ENCODE measurements at places on chromosomes 5 and 9. TPM values are rescaled to one million over a fixed set of nuclear protein-coding genes. Genes with fewer than 3 reads are reported as not detected.
A peak's percentile ranks its signal among the peaks of the same experiment; 100 is the strongest.

Gene PAXX
- 137 TPM for total RNA-seq

Gene GABRG2
- not detected for total RNA-seq

Gene NPR3
- 2.6 TPM for total RNA-seq

DNA sequence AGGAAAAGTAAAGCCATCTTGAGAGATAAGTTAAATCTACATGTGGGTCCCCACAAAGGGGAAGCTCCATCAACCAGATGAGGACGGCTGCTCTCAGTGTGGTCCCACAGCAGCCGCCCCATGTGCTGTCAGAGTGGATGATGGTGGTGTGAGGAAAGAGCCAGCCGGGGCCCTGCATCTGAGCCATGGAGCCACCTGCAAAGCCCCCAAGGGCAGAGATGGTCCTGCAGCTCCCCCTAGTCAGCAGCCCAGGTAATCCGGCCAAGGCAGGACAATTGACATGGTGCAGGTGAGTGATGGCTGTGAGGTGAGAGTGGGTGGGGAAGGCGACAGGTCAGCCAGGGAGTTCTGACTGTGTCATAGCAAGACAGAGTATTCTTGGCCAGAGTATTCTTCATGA is 458.8 kb downstream of the ICE1 start:
- no peak for DNase-seq

DNA sequence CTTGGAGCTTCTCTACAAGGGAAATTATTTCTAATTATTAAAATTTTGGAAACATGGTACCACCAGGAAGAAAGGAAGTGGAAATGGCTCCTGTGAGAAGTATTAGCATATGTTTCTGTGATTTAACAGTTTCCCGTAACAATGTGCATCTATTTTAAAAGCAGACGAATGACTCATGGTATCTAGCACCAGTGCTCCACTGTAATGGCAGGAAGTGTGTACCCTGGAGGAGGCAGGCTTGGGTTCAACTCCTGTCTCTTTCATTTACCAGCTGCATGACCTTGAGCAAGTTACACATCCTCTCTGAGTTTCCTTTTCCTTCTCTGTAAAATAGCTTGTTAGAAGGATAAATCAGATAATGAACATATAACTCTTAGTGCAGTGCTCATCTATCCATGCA is 41.0 kb upstream of the ANGPTL2 start:
- DNase-seq: no peak

DNA sequence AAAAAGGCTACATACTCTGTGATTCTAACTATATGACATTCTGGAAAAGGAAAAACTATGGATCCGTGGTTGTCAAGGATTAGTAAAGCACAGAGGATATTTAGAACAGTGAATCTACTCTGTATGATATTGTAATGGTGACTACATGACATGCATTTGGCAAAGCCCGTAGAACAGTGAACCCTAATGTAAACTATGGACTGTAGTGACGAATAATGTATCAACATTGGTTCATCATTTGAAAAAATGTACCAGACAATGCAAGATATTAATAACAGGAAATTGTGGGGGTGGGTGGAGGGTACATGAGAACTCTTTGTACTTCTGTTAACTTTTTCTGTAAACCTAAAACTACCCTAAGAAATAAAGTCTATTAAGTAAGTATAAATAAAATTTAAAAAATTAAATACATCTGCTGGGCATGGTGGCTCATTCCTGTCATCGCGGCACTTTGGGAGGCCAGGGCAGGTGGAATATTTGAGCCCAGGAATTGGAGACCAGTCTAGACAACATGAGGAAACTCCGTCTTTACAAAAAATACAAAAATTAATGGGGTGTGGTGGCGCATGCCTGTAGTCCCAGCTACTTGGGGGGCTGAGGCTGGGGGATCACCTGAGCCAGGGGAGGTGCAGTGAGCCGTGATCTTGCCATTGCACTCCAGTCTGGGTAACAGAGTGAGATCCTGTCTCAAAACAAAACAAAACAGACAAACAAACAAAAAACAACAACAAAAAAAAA is 101.7 kb upstream of the TBC1D2 start:
- no peak for DNase-seq

GRCh38 chr5:152380415-152381123 is 24.5 kb downstream of the NMUR2 start:
- no peak for DNase-seq

DNA sequence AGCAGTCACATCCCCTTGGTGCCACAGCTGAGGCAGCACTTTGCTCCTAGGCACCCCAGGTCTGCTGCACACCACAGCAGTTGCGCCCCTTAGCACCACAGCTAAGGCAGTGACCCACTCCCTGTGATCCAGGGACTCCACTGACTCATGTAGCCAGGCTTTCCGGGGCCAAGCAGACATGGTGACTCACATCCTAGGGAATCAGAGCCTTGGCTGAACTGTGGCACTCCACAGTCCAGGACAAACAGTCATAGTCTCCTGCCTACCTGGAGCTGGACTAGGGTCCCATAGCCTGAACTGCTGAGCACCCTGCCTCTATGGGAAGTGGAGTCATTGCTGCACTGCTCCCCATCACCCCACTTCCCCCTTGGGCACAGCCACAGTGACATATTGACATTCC is 338.7 kb downstream of the NPR3 start:
- DNase-seq: peak; percentile 46

Gene WNT8A
- not detected for total RNA-seq

GRCh38 chr5:123132316-123132715 is 43.3 kb downstream of the PRDM6 start:
- no peak for DNase-seq

DNA sequence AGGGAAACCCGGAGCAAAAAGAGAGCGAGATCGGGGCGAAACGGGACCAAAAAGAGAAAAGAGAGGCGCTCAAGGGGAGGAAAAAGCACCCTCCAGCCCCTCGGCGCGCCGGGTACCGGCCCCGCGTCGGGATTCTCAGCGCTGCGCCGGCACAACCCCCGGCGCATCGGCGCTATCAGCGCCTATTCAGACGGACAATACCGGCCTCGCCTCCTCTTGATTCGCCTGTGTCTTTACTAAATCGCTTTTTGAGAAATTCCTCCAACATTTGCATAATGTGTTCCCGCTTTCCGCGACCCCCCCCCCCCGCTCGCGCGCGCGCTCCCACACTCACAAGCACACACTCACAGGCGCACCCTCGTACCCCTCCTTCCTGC is 578 bp downstream of the LHX6 start:
- DNase-seq: no peak

- no peak for DNase-seq
Observed at GRCh38 chr5:92364986-92365550, 982.0 kb upstream of the ARRDC3 start.

DNA sequence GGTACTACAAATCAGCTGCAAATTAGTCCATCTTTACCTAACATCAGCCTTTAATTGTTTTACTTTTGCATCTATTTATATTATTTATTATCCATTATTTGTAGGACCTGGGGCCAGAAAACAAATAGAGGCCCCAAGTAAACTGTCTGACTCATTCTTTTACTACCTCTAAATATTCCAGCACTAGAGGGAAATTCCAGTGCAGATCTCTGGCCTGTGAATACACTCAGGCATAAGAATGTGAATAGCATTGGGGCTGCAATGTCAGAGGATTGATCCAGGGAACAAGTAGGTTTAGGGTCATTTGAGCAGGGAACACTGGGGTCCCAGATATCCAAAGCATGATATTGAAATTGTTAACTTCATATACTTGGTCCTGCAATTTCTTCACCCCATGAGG is 176.6 kb upstream of the TYRP1 start:
- no peak for DNase-seq

GRCh38 chr5:137845472-137845871 is 22.2 kb upstream of the MYOT start:
- DNase-seq: no peak

DNA sequence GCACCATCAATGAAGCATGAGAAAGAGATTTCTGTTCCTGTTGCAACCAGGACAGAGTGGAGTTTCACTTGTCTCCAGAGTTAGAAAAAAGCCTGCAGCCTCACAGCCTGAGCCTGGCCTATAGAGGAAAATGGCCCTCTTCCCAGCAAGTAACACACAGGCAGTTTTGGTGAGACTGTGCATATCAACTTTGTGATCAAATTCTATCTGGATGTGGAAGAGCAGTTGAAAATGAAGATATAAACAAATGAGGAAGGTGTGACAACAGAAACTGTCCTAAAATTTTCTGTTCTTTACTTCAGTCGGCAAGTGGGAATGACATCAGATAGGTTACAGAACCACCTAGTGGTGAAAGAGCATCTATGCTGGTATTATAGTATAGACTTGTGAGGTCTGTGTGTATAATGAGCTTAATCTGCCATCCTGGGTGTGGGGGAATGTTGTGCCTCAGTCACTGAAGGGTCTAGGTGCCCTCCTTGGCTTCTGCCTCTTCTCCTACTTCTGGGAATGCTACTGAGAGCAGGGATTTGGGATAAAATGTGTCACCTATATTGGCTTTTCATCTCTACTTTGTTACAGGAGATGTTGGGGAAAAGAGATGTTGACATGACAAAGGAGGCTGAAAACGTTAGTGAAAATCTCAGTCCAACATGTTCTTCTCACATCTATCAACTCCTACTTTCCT is 28.2 kb downstream of the YIPF5 start:
- peak; percentile 33 for DNase-seq

DNA sequence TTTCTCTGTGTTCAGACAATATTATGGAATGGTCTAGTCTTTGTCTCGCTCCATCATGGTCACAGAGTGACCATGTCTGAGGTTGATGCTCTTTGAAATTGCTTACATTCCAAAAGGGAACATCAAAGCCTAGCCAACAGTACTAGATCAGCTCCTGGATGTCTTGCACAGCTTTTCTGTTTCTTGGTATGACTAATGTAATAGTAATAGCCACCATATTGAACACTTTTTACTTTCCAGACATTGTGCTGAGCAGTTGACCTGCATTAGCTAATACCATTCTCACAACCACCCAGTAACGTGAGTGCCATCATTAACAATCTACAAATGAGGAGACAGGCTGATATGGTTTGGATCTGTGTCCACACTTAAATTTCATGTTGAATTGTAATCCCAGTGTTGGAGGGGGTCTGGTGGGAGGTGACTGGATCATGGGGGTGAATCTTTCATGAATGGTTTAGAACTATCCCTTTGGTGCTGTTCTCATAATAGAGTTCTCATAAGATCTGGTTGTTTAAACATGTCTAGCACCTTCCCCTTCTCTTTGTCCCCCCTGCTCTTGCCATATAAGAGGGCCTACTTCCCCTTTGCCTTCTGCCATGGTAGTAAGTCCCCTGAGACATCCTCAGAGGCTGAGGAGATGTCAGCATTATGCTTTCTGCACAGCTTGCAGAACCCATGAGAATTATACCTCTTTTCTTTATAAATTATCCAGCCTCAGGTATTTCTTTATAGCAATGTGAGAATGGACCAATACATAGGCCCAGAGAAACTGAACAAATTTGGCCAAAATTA is 577.5 kb upstream of the CLINT1 start:
- DNase-seq: no peak

DNA sequence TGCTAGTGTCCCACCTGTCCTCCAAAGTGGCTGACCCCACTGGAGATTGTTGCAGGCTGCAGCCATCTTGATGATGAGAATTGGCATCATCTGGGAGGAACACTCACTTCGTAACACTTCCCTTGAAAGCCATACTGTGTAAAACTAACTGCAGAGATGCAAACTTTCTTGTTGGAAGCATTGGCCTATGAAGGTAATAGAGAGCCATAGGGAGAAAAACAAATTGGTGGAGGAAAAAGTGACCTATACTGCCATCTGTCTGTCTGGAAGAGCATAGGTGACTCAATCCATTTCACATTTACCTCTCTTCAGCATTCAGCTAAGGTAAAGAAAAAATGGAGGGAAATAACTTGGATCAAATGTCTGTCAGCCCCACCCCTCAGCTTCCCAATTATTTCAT is 473.4 kb downstream of the NTRK2 start:
- peak; percentile 34 for DNase-seq

Gene DMXL1
- 7.4 TPM for total RNA-seq

Gene RPL35
- total RNA-seq: 1,845 TPM

- no peak for DNase-seq
Observed at GRCh38 chr5:68644971-68645370, 429.4 kb downstream of the PIK3R1 start.

Gene FAXDC2
- 0.26 TPM for total RNA-seq

DNA sequence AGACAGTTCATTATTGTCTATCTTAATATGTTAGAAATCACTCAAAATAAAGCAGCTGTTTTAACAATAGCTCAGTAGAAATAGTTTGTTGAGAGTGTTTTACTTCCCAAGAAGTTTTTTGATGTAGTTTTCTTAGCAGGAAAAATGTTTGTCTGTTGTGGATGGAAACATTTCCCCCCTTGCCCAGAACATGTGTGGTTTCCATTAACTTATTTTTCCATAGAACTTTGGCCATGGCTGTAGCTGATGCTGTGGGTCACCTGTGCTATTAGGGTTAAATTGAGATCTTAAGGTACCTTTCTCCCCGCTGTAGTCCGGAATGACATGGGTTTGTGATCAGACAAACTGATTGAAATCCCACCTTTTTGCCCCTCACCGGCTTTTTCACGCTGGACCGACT is 294.9 kb downstream of the FANCC start:
- DNase-seq: no peak

DNA sequence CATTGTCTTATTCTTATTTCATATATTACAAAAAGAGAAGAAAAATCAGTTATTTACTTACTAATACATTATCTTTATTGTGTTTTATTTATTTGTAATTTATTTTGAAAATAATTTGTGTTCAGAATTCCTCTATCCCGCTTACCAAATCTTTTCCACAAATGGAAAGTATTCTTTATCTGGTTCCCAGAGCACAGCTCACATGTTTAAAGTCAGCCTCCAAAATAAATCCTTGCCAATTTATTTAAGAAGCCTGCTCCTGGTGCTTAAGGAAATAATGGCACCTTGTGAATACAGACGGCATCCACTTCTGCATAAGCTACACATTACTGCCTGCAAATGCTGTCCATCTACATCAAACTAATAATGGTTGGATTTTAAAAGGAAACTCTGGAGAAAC is 435.4 kb downstream of the MTRR start:
- no peak for DNase-seq

GRCh38 chr9:95124582-95125367 is 192.7 kb downstream of the FANCC start:
- no peak for DNase-seq

GRCh38 chr5:152353001-152353400 is 52.1 kb downstream of the NMUR2 start:
- DNase-seq: no peak

Gene C9
- not detected for total RNA-seq

- no peak for DNase-seq
Observed at GRCh38 chr9:72440992-72441847, 76.2 kb upstream of the ZFAND5 start.

DNA sequence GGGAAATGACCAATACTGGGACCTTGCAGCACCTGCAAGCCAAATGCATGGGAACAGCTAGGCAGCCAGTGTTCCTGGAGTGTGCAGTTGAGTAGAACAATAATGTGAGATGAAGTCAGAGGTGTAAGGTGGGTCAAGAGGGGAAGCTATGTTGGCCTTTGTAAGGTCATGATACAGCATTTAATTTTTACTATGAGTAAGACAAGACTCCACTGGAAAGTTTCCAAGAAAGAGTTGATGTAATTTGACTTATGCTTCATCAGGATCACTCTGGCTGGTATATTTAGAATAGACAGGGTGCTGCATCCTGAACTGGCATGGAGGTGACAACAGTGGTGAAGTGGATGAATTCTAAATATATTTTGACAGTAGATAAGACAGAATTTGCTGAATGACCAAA is 744.8 kb downstream of the KCTD16 start:
- DNase-seq: no peak

Gene NUP188
- total RNA-seq: 22.3 TPM

Measured in Caki2 (cell line).